ENCODE measurements at places on chromosomes 5 and 9. TPM values are rescaled to one million over a fixed set of nuclear protein-coding genes. Genes with fewer than 3 reads are reported as not detected.

GRCh38 chr9:131942146-131942720, 137.4 kb downstream of the MED27 start:
- no peaks in the 10 kb centered on the region for H3K4me1 ChIP-seq
- DNase-seq: no peak
- peaks cover 3% of the 10 kb centered on the region for H3K36me3 ChIP-seq
- no peak overlapping the region for H3K27ac ChIP-seq
- H3K27me3 ChIP-seq: no peaks in the 10 kb centered on the region

- no peak overlapping the region for H3K4me3 ChIP-seq
- H3K27me3 ChIP-seq: no peaks in the 10 kb centered on the region
- H3K27ac ChIP-seq: no peak overlapping the region
- no peaks in the 10 kb centered on the region for H3K36me3 ChIP-seq
- H3K4me1 ChIP-seq: no peaks in the 10 kb centered on the region
- no peak for DNase-seq
These were observed 220.3 kb downstream of the CSNK1G3 start for GRCh38 chr5:123732257-123732656.

GRCh38 chr9:6488395-6488794, 75.4 kb downstream of the UHRF2 start:
- H3K27me3 ChIP-seq: no peaks in the 10 kb centered on the region
- peaks cover 23% of the 10 kb centered on the region for H3K36me3 ChIP-seq
- H3K4me3 ChIP-seq: no peak overlapping the region
- no peak for DNase-seq

Gene ARSI
- 23.0 TPM for total RNA-seq

Gene RGS3
- total RNA-seq: 106 TPM

All from astrocyte (in vitro differentiated cells and primary cell).